ENCODE measurements at places on chromosomes 6 and 20.

DNA sequence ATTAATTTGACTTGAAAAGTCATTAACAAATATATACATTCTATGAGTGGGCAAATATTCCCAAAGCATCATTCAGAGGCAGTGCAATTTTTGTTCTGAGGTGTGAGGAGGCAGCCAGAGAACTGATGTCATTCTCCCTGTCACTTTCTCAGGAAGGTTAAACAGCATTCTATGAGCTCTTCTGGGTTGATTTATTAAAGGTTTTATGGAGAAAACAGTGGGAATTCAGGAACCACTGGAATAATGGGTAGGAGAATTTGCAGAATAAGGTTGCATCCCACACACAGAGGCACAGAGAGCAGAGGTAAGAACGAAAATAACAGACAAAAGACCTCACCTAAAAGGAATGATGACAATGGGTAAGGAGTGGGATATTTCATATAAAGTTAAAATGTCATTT is 860.6 kb downstream of the TFAP2A start:
- DNase-seq, result no peak

GRCh38 chr6:72422171-72422570 is 199.7 kb upstream of the KCNQ5 start:
- peak; percentile 30 for DNase-seq

- no peak for DNase-seq
Measured at GRCh38 chr6:102582569-102582968, 1189.1 kb downstream of the GRIK2 start.

DNA sequence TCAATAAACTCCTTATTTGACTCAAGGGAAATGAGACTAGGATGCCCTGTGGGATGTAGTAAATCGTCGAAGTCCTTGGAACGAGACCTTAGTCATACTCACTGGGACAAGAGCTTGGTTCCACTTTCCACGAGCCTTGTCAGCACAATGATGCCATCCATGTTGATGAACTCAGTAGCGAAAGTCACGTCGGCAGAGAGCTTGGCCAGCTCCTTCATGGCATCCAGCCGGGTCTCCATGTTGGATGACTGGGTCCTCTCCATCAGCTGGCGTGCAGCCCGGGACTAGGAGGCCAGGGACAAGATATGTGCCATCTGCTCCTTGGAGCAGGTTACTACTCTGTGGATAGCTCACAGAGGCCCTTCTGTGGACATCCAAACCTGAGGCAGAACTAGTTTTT is 17.5 kb downstream of the ELMO2 start:
- no peak for DNase-seq

- DNase-seq, result peak; percentile 89
Measured at GRCh38 chr6:74069089-74069581, 373.1 kb downstream of the CD109 start.

DNA sequence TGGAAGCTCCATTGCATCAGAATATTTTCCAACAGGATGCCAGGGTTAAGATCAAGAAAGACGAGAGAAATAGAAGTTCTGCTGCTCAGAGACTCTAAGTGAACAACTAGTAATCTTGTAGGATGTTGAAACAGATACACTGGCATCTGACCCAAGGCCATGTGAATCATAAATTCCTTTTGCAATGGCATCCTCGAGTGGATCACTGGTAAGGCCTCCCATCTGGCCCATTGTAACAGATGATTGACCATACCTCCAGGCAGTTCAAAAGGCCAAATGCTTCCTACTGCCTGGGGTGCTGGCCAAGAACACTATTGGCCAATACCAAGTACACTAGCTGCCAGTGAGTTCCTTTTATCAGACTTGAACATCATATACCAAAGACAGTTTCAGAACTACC is 9.9 kb upstream of the SLC17A3 start:
- DNase-seq, result no peak

All from fibroblast of skin of scalp (primary cell).